ENCODE measurements at places on chromosomes 11 and 22.

DNA sequence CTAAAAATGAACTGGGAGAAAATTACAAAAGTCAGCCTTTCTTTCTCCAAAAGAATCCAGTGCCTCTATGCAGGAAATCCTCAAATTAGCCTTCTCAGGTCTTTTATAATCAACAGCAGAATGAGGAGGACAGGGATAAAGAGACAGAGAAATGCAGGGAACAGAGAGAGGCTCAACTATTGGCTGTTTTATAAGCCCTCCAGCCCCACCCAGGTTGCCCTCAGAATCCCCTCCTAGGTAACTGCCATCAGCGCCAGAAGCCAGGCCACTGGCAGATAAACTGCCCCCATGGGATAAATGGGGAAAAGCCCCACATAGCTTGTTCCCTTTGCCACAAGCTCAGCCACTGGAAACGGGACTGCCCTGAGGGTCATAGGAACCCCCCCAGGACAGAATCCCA is 10.9 kb upstream of the HMOX1 start:
- no peak for DNase-seq

GRCh38 chr11:75939992-75940391 is 125.0 kb downstream of the UVRAG start:
- DNase-seq = no peak

GRCh38 chr22:48485149-48486133 is 1342.2 kb downstream of the BRD1 start:
- DNase-seq = peak; percentile 17

GRCh38 chr11:63019506-63019905 is 3.9 kb upstream of the SLC22A8 start:
- DNase-seq = no peak
